Neural cell (in vitro differentiated cells): ENCODE measurements at places on chromosomes 7 and 10. TPM values are rescaled to one million over a fixed set of nuclear protein-coding genes. Genes with fewer than 3 reads are reported as not detected.

HIP1 gene
- 12.9 and 13.3 TPM in 2 replicates for polyA plus RNA-seq

FOXP2 gene
- 37.9 and 51.3 TPM in 2 replicates for polyA plus RNA-seq

COBL gene
- polyA plus RNA-seq = 0.10 and 0.12 TPM in 2 replicates

ZNF22 gene
- polyA plus RNA-seq = 32.9 and 34.1 TPM in 2 replicates

PNLIPRP2 gene
- polyA plus RNA-seq = not detected in 2 replicates

FAM25A gene
- not detected in 2 replicates for polyA plus RNA-seq

BAMBI gene
- 0.54 and 1.6 TPM in 2 replicates for polyA plus RNA-seq

GIMAP8 gene
- polyA plus RNA-seq = not detected in 2 replicates
